ENCODE measurements at places on chromosomes 16 and 17.
A peak's percentile ranks its signal among the peaks of the same experiment; 100 is the strongest.

DNA sequence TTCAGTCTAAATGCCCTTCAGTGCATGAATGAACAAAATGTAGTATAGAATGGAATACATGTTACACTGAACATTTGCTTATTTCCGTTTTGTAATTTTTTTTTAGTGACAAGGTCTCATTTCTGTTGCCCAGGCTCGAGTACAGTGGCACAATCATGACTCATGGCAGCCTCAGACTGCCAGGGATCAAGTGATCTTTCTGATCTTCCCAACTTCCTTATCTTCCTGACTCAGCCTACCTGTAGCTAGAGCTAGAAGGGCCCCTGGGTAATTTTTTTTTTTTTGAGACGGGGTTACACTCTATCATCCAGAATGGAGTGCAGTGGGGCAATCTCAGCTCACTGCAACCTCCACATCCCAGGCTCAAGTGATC lies 7.3 kb upstream of the SLX4 start:
- DNase-seq: no peak

DNA sequence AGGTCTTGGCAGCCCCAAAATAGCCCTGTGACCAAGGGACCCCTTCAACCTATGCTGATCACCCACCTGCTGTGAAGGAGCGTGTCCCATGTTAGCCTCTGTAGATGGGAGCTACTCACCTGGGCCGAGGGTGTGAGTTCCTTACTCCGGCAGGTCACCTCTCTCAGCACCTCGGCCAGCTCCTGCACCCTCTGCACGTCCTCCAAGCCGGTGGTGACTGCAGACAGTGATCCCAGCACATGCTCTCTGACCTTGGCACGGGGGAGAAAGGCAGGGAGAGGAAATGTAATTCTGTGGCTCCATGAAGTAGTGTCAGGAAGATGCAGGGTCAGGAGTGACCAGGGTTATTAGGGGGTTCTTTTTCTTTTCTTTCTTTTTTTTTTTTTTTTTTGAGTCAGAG lies 67.7 kb upstream of the BCO1 start:
- no peak for DNase-seq

DNA sequence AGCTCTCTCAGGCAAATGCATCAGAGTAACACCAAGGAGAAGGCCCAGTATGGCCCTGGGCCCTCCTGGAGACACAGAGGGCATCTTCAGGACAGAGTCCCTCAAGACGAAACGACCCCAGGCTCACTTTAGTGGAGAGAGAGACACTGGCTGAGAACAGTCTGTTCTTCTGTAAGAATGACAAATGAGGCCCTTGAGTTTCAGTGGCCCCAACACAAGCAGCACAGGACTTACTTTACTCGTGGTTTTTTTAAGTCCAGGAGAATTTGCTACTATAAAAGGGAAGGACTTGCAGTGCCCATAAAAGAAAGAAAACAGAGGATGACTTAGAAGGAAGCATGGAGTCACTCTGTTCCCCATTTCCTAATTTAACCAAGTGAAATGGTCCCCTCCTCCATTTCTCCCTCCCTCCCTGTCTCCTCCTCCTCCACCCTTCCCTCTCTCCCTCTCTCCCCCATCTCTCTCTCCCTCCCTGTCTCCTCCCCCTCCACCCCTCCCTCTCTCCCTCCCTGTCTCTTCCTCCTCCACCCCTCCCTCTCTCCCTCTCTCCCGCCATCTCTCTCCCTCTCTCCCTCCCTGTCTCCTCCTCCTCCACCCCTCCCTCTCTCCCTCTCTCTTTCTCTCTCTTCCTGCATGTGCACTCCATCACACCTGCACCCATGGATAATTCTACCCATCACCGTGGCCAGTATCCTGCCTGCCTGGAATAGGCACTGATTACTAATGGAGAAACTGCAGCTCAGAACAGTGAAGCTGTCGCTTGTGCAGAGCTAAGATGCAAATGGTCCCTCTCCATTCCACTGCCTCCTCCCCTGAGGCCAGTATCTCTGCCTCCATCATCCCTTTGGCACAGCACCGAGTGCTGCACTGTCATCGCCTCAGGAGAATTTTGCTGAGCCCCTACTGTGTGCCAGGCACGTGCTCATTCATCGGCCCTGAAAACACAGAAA lies 47.3 kb upstream of the RBFOX3 start:
- no peak for DNase-seq

- peak; percentile 95 for DNase-seq
Observed at GRCh38 chr17:8630802-8631553, 453 bp upstream of the MYH10 start.

GRCh38 chr16:52825892-52826291 lies 226.8 kb downstream of the CHD9NB start:
- DNase-seq: no peak

- DNase-seq: no peak
Observed at GRCh38 chr16:79668502-79668901, 68.0 kb upstream of the MAF start.

- peak; percentile 13 for DNase-seq
Observed at GRCh38 chr16:14672403-14672971, 21.6 kb downstream of the PLA2G10 start.

DNA sequence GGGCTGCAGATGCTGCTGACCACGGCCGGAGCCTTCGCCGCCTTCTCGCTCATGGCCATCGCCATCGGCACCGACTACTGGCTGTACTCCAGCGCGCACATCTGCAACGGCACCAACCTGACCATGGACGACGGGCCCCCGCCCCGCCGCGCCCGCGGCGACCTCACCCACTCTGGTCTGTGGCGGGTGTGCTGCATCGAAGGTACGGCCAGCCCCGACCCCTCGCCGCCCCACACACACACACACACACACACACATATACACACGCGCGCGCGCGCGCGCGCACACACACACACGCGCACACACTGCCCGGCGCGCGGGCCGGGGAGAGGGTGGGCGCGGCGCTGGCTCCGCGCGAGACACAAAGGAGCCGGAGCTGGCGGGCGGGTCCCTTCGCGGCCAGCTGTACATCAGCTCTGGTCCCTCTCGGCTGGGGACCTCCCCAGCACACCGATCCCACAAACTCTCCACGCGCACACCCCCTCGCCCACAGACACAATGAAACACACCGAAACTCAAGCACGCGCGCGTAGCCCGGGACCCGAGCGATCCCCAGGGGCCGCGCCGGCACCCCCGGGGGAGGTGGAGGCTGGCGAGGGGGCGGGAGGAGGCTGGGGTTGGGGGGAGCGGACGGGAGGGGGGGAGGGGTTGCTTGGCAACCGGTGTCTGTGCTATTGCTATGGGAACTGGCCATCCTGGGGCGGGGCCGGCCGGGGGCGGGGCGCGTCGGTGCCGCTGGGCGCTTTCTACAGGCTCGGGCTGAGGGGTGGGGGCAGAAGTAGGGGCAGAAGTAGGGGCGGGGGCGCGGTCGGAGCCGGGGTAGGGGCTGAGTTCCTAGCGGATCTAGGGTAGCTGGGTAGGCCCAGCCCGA lies 658 bp downstream of the CACNG4 start:
- no peak for DNase-seq

DNA sequence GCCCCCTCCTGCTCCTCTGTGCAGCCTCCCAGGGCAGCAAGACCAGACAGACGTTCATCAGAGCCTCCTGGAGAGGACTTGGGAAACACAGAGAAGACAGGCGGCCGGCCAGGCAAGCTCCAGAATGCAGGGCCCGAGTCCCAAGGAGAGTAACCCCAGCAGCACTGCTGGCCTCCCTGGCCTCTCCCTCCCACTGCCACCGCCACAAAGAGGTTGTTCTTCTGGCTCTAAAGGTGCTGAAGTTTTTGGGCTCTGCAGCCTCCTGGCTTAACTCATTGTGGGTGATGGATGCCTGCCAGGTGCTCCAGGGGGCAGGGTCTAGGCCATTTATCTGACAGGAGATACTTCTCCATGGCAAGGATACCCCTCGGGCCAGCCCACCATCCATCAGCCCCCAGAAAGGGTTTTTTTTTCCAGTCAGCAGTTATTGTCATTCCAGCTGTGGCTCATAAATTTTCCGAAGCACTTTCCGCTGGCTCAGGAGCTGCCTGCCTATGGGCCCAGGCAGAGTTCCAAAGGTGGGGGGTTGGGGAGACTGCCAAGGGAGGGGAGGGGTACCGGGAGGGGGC lies 32.0 kb upstream of the MRPS23 start:
- DNase-seq: no peak

GRCh38 chr16:86536621-86537020 lies 18.4 kb downstream of the MTHFSD start:
- no peak for DNase-seq

DNA sequence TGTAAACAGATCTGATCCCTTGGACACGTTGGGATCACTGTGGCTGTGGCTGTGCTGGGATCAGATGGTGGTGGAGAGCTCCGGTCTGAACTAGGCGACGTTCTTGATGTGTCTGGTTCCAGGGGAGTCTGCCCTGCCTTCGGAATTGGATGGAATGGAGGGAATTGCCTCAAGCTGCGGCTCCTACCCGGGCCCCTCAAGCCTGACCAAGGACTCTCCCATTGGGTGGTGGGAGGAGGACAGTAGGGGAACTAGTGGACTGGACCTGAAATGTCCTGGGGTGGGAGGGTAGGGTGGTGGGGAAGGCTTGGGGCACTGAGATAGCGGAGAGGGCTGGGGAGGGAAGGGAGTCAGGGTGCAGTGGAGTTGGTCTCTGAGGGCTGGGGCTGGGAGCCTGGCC lies 3.2 kb upstream of the UBALD1 start:
- DNase-seq: no peak

- DNase-seq: no peak
Observed at GRCh38 chr17:67016039-67016762, 28.2 kb upstream of the CACNG1 start.

GRCh38 chr16:76052725-76053124 lies 224.5 kb upstream of the CNTNAP4 start:
- DNase-seq: no peak

- DNase-seq: no peak
Observed at GRCh38 chr16:77328274-77328673, 106.6 kb downstream of the ADAMTS18 start.

DNA sequence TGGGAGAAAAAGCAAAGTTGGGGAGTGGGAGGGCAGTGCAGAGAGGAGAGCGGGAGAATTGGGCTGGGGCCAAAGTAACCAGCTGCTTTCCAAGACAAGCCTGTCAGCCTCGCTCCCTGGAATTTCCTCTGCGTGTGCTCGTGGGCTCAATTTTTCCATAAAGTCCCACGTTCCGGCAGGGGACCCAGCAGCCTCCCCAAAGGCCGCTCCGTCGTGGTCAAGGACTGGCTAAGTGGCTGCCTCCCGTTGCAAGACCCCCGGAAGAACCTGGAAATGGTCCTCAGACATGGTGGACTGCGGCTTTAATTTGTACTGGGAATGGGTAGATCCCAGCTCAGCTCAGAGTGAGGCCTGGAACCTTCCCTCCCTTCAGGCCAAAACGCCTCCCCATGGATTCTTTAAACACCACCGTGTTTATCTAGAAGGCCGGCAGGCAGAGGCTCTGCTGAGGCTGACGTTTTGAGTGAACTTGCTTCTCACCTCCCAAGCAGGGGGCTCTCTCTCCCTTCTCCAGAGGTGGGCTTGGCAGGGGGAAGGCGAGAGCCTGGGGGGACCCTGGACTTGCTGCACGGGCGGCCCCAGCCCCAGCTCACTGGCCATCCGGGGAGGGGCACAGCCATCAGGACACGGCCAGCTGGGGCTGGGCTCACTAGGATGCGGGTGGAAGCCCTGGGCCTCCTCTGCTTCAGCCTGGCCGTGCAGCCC lies 190.0 kb downstream of the C16orf95 start:
- no peak for DNase-seq

DNA sequence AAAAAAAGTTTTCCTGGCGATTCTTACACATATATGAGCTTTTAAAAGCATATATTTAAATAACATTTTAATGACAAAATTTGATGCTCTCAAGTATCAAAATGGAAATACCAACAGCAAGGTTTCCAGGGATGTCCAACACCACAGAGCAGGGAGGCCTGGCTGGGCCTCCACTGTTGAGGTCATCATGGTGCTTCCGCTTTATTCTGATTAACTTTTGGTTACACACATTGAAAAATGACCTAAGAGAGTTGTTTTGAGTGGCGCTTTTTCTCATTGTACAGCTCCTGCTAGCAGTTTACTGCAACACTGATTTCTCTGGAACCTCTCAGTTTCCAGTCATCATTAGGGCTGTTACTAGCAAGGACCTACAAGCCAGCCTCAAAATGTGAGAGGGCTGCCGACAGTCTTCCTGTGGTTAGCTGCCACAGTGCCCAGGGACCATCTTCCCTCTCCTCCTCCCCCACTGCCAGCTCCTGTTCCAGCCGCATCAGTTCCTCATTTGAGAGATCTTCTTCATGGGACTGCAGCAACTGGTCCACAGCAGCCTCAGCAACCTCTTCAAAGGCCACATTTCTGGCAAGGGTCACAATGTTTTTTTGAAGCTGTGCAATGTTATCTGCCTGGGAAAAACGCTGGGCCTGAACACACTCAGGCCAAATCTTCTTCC lies 21.3 kb downstream of the DEF8 start:
- no peak for DNase-seq

DNA sequence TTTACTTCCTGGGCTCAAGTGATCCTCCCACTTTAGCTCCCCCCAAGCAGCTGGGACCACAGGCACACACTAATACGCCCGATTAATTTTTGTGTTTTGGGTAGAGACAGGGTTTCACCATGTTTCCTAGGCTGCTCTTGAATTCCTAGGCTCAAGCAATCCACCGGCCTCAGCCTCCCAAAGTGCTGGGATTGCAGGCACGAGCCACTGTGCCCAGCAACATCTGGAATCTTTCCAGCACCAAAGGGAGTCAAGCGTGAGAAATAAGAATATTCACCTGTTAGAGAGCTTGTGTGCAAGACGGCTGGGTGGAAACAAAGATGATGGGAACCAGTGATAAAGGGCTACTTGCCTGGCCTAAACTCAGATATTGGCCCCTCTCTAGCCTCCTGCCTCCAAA lies 14.2 kb upstream of the ALOX12B start:
- no peak for DNase-seq

DNA sequence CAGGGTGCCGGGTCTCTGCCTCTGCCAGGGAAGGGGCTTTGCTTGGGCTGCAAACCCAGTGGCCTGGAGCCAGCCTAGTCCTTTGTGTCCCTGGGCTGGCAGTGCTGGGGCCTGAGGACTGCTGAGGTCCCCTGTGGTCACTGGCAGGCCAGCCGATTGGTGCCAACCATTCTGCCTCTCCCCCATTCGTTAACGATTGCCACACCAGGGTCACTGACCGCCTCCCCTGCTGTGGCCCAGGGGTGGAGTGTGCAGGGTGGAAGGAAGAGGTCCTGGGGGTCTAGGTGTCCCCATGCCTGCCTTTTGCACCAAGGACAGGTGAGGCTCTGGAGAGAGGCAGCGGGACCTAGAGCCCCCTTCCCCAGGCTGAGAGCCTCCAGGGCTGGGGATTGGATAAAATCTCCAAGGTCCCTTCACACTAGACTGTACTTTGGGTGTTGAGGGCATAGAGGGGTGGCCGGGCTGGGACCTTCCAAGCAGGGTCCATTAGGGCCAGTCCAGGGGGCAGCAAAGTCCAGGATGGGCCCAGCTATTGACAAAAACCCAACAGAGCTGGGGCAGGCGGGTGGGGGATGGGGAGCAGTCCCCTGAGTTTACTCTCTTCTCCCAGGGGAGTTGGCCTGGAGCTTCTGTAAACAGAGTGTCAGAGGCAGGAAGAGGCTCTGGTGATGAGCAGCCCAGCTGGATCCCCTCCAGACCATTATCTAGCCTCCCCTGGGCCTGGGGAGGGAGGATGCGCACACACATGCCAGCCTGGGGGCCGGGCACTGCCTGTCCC lies 1.1 kb downstream of the VASN start:
- DNase-seq: no peak

- DNase-seq: no peak
Observed at GRCh38 chr17:10306585-10306984, 66.2 kb downstream of the MYH13 start.

All from stimulated activated naive CD8-positive, alpha-beta T cell treated with anti-CD3 and anti-CD28 coated beads, Interleukin-15, amount 100 ng/mL, for 72 hours (primary cell).